ENCODE measurements at places on chromosomes 5 and 9.

GRCh38 chr5:134555890-134556311 lies 30.4 kb downstream of the JADE2 start:
- no peak for DNase-seq

DNA sequence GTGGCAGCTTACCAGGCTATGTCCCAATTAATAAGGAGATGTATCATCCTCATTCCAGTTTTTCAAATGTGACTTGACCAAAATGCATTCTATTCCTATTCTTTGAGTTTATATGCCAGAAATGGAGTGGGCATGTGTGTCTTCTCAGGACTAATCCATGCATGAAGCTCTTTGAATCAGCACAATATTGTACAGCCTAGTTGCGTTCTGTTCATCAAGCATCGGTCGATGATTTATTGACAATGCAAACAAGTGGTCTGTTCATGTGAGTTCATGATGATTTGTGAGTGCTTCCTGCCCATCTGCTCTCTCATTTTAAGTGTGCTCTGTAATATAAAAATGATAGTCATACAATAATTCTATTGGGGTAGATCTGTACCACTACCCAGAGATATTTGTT lies 48.3 kb downstream of the PALM2AKAP2 start:
- no peak for DNase-seq

- DNase-seq, result no peak
These were observed 9.8 kb downstream of the PPP1R26 start for GRCh38 chr9:135489188-135489906.

- no peak for DNase-seq
These were observed 107.6 kb downstream of the C9orf50 start for GRCh38 chr9:129513282-129513681.

DNA sequence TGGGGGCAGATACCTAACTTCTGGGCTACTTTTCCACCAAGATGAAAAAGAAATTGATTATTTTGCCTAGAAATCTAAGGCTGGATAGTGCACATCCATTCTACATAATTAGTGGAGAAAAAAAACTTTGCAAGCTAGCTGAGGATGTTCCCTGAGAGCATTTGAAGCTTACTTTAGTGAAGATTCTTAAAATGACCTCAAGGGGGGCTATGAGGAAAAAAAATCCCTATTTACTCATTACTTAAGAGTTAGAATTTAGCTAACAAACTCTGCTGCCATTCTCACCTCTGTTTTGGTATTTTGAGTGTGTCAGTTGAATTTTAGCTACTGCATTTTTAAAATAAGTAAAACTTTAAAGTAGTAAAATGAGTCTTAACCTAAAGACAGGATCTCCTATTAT lies 9.2 kb upstream of the FGF10 start:
- DNase-seq, result no peak

- DNase-seq, result no peak
These were observed 39.6 kb upstream of the TEX48 start for GRCh38 chr9:114721491-114722079.

DNA sequence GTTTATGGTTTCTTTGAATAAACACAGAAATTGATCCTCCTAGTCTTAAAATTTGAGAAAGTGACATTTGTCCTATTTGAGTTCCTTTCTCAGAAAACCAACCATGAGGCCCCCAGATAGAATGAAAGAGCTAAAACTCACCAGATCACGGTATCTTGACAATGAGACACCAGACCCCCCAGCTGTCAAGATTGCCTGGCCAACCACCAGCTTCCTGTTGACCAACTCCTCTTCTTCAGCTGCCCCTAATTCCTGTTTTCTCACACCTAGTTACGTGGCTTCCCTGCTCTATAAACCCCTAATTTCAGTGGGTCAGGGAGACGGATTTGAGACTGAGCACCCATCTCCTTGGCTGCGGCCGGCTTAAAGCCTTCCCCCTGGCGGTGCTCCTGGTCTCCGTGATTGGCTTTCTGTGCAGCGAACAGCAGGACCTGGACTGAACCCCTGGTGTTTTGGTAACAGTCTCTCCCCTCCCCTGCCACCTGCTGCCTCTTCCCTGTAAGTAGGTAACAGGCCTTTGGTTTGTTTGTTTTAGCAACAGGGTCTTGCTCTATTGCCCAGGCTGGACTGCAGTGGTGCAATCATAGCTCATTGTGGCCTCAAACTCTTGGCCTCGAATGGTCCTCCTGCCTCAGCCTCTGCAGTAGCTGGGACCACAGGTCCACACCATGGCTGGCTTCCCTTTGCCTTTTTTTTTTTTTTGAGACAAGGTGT lies 4.8 kb upstream of the ENTPD2 start:
- no peak for DNase-seq

GRCh38 chr9:132078699-132079356 lies 839 bp downstream of the MED27 start:
- DNase-seq, result no peak

GRCh38 chr5:68522863-68523262 lies 307.3 kb downstream of the PIK3R1 start:
- DNase-seq, result no peak

- DNase-seq, result no peak
These were observed 90.9 kb upstream of the GRIA1 start for GRCh38 chr5:153399595-153399994.

DNA sequence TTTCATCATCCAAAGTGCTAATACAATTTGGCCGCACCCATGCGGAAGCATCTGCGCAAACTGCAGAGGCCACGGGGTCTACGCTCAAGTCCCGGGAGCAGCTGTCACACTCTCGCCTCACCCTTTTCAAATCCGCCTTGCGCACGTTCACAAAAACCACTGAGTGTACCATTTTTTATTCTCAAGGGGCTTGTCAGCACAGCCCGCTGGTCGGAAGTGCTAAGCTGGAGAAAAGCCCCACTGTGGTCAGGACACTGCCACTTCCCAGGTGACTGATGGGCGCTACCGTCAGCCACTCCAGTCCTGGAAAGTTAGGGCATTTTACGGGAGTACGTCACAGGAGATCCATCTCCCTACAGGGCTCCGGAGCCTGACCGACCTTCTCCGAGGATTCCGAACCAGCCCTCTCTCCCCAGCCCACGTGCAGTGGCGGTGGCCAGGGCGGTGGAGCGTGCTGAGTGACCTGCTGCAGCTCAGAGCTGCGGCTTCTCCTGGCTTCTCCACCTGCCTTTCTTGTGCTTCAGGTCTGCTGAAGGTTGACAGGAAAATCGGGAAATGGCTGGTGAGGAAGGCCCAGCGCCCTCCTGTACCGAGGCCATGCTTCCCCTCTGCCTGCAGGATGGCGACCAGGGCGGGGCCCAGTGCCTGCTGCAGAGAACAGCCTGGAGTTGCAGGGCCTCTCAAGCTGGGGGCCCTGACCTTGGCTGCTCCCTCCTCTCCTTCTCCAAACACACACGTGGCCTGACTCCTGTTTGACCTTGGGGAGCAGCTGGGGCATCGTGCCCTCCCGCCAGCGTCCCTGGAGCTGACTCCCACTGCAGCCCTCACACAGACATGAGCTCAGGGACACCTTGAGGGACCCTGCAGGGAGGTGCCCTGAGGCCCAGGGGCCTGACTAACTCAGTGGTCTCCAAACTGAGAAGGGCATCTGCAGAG lies 14.3 kb downstream of the RASGEF1C start:
- DNase-seq, result no peak

- no peak for DNase-seq
These were observed 29.1 kb downstream of the DAP start for GRCh38 chr5:10731913-10732312.

GRCh38 chr9:36603006-36603405 lies 30.3 kb downstream of the MELK start:
- DNase-seq, result no peak

GRCh38 chr9:87465816-87466215 lies 31.9 kb upstream of the DAPK1 start:
- no peak for DNase-seq

GRCh38 chr5:135448071-135448739 lies 1.1 kb upstream of the DCANP1 start:
- DNase-seq, result no peak

Measured in pons (tissue), 1 donor.